Activated B cell treated with CpG ODN at 0.5 μM for 24 hours (primary cell): ENCODE measurements at places on chromosomes 6 and 20.

GRCh38 chr20:59217173-59217572 is 53.6 kb downstream of the ZNF831 start:
- no peak for DNase-seq

DNA sequence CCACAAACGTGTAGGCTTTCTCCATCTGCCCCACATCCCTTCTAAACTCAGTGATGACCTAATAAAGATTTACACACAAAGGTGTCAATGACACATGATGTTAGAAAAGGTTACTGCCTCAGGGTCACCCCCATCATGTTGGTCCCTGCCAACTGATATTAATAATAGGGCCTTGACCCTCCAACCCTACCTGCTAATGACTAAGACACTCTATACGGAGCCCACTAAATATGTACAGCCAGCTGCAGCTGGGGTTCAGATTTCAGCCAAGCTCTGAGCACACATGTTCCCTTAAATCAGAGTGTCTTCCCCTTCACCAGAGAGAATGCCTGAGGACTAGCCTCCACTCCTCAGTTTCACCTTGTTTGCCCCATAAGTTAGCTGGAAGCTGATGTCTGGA is 67.4 kb upstream of the SNRPB2 start:
- no peak for DNase-seq

DNA sequence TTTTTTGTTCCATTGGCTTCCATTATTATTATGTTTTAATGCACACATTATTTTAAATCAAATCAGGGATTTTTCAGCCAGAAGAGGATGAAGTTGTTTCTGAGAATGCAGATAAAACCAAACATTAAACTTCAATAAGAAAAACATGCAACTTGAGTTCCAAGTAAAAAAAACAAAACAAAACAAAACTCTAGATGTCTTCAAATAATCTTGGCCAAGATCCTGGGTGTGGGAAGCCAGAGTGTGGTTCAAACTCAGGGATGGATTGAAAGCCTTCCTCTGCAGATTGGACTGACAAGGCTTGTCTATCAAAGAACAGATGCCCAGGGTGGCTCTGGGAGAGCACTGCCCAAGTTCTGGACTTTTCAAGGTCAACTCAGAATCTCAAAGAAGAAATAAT is 134.1 kb downstream of the LCA5 start:
- no peak for DNase-seq

- no peak for DNase-seq
These were observed 172.6 kb upstream of the RSPO3 start for GRCh38 chr6:126945812-126946360.

- DNase-seq, result no peak
These were observed 25.7 kb upstream of the TCFL5 start for GRCh38 chr20:62887152-62887859.

DNA sequence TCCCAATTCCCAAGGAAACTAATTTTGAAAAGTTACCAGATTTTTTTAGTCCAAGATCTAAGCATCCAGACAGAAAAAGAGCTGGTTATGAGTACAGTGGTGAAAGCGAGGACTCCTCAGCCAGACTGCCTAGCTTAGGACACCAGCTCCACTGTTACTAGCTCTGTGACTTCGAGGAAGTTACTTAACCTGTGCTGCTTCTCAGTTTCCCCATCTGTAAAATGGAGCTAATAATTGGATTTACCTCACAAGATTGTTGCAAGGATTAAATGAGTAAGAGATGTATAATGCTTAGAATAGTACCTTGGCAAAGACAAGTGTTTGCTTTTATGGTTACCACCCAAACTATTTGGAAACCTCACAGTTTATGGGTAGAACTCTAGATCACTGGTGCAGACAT is 1.1 kb downstream of the NT5DC1 start:
- DNase-seq, result no peak

DNA sequence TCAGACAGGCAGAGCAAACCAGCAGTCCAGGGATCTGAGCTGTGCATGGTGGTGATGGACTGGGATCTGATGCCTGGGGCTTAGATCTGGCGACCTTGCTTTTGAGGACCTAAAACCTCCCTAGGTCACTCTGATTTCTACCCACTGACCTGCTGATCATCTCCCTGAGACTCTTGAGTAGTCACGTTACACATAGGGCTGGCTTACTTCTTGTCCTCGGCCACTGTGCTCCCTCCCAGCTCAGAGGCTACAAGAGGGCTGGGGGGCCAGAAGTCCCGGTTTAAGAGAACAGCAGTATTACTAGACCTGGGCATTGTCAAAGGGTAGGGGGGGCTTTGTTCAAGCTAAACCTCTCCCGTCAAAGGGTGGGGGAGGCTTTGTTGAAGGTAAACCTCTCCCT is 5.5 kb downstream of the DYNLT1 start:
- DNase-seq, result no peak

GRCh38 chr20:45306431-45306982 is at the start of gene RBPJL:
RBPJL (plus strand) TSS chr20:45306840; CDS start chr20:45306923, 83 bp downstream.
- DNase-seq, result peak; percentile 44

DNA sequence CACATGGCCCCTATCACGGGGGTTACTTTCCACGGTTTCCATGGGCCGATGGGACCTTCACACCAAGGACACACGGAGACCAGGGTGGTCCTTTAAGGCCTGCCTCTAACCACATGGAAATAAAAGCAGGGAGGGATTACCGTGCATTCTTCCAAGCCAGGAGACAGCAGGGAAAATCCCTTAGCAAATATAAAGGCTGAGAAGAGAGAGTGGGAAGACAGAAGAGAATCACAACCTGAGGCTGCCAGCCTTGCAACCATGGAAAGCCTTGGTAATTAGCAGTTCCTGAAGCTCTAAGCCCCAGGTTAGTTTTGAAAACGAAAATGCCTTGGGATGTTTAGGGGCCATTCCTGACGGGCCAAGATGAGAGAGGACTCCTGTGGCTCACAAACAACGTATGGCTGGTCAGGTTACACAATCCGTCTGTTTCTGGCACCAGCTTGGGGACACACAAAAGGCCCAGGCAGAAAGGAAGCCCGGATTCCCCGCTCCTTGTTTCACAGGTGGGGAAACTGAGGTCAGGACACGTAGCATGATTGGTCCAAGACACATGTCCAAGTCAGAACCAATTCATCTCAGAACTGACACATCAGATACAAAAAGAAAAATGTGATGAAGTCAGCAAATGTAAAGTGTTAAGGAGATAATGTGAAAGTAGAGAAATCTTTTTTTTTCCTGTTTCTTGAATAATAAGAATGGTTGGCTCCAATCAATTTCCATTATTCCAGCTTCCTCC is 2.8 kb downstream of the PREX1 start:
- no peak for DNase-seq

- no peak for DNase-seq
These were observed 7.3 kb upstream of the MDFI start for GRCh38 chr6:41630946-41631345.

DNA sequence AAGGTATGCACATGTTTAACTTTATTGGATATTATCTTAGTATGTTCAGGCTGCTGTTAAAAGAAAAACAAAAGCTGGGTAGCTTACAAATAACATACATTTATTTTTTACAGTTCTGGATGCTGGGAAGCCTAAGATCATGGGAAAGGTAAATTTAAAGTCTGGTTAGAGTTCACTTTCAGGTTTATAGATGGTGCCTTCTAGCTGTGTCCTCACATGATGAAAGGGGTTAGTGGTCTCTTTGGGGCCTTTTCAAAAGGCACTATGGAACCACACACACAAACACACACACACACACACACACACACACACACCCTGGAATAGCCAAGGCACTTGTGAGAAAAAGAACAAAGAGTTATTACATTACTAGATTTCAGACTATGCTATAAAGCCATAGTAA is 805.8 kb upstream of the GJE1 start:
- no peak for DNase-seq

GRCh38 chr6:79777713-79778579 is 146.8 kb downstream of the SH3BGRL2 start:
- peak; percentile 79 for DNase-seq

- no peak for DNase-seq
These were observed 20.6 kb downstream of the TNXB start for GRCh38 chr6:32088487-32089049.

- DNase-seq, result no peak
These were observed 52.4 kb upstream of the RNF24 start for GRCh38 chr20:4067600-4068261.

DNA sequence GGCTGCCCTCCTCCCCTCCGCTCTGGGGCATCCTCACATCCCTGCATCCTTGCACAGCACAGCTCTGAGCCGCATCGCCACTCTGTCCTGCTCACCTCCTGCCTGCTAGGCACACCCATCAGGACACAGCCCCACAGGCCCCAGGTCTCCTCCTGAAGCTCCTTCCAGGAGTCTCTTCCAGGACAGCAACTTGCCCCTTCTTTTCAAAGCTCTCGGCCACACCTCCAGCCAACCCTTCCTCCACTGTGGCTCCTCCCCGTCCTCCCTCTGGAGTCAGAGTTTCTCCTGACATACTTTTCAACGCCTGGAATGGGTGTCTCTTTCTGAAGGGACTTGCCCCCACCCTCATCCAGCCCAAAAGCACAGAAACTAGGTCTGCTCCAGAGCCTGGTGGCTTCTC is 77.3 kb downstream of the SLC23A2 start:
- no peak for DNase-seq

DNA sequence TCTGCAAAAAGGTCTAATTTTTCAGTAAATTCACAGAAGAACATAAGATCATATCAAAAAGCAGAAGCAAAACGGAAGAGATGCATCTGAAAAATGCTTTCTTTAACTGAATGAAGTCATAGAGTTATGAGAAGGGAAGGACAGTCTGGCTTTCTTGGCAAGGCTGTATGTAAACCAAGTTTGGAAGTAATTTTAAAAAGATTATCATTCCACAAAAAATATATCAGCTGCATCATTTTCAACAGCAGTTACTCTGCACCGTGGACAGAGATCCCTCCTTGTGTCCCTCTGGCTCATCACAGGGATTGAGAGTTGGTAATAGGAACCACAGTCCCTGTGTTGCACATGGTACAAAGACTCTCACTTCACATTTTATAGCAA is 258.5 kb downstream of the HIVEP2 start:
- no peak for DNase-seq

- no peak for DNase-seq
These were observed 275.9 kb upstream of the PRND start for GRCh38 chr20:4445784-4446183.

DNA sequence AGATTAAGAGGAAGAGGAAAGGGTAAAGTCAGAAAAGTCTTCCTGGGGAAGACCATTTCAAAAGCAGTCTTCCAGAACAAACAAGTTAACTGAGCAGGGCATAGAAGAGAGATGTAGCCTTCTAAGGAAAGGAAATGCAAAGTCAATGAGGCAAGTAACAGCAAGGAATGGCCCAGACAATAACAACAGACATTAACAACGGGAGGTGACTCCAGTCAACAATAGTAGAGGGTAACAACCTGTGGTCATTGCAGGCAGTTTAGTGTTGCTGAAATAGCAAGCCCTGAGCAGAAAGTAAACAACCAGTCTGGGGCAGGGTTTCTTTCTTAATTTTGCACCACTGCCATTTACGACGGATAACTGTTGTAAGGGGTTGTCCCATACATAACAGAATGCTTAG is 2.1 kb downstream of the MDN1 start:
- no peak for DNase-seq

DNA sequence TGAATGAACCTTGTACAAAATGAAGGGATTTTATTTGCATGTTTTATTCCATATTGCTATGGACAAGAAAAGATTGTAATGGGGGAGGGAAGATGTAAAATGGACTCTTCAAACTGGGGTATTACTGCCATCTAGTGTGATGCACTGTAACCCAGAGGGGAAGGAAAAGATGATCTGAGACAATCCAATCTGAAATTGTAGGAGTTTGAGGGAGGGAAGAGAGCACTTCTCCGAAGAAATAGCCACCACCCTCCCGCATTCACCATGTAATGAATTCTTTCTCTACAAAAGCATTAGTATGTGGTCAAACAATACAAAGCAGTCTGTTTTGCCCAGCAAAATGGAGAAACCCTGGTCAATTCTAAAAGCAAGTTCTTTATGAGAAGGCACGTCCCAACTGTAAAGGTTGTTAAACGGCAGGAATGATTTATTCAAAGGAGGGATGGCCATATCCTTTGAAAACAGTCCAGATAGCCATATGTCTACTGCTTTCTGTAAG is 679.5 kb upstream of the NRSN1 start:
- DNase-seq, result no peak

DNA sequence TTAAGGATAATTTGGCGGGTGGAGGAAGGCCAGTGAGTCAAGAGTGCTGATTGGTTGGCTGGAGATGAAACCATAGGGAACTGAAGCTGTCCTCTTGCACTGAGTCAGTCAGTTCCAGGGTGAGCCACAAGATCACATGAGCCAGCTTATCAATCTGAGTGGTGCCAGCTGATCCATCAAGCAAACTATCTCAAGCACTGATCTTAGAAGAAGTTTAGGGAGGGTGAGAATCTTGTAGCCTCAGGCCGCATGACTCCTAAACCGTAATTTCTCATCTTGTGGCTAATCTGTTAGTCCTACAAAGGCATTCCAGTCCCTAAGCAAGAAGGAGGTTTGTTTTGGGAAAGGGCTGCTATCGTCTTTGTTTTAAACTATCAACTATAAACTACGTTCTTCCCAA is 954.3 kb downstream of the KIF16B start:
- no peak for DNase-seq

GRCh38 chr6:12348530-12349511 is 58.7 kb downstream of the EDN1 start:
- no peak for DNase-seq

- no peak for DNase-seq
These were observed 397.6 kb downstream of the CDC5L start for GRCh38 chr6:44785130-44785529.

GRCh38 chr6:148240461-148240840 is 102.2 kb upstream of the SASH1 start:
- no peak for DNase-seq

GRCh38 chr20:58691773-58692578 is 624 bp upstream of the NPEPL1 start:
- DNase-seq, result no peak

GRCh38 chr20:32439132-32439829 is 81.2 kb downstream of the ASXL1 start:
- no peak for DNase-seq

- DNase-seq, result no peak
These were observed 5.8 kb downstream of the C6orf120 start for GRCh38 chr6:169707772-169708171.

DNA sequence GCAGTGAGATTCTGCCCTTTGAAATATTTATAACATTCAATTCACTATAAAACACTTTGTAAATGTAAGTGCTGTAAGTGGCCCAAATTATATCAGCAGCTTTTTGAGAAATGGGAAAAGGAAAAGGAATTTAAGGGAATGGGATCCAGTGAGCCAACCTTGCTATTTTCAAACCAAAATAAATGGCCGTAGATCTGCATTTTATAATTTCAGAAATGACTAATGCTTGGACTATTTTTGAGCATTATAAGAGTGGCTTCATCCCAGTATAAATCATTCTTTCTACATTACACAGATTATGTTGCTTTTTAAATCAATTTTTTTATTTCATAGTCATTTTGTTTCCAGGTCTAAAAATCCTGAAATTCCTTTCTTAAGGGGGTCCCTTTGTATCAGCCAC is 49.2 kb downstream of the ANKRD6 start:
- no peak for DNase-seq

DNA sequence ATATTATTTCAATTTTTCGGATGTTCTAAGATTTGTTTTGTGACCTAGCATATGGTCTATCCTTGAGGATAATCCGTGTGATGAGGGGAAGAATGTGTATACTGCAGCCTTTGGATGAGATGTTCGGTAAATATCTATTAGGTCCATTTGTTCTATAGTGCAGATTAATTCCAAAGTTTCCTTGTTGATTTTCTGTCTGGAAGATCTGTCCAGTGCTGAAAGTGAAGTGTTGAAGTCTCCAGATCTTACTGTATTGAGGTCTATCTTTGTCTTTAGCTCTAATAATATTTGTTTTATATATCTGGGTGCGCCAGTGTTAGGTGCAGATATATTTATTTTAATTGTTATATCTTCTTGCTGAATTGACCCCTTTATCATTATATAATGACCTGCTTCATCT is 32.2 kb upstream of the SNAP91 start:
- DNase-seq, result no peak
